ENCODE measurements at places on chromosomes 7 and 10.

DNA sequence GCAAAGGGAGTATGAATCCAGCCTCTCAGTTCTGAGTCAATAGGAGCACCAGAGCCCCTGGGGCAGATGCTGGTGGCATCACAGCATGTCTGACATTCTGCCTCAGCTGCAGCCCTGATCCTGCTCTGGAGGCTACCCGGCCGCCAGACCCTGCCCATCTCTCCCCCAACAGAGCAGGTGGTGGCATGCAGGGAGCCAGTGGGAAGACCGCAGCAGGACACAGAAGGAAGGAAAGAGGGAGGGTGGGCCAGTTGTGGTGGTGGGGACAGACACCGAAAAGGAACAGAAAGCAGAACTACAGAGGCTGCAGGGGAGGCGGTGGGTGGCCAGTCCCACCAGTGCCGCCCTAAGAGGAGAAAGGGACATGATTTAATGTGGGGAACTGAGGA, 35.3 kb downstream of the BLNK start:
- DNase-seq, result no peak

DNA sequence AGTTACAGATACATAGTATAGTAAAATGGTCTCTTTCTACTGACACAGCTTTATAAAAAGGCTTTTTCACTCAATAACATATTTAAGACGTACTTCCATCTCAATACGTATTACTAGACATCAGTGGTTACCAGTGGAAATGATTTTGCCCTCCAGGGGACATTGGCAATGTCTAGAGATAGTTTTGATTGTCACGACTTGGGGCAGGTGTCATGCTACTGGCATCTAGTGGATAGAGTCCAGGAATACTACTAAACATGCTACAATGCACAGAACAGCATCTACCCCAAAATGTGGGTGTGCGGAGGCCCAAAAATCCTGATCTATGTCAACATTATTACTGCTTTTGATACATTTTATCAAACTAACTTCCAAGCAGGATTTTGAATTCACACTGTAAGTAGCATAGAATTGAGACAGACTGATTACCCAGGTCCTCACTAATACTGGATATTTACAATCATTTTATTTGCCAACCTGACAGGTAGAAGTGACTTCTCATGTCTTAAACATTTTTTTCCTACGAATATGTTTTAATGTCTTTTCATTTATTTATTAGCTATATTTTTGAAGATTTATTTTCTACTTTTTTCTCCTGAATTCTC, 53.8 kb downstream of the HGF start:
- no peak for DNase-seq

DNA sequence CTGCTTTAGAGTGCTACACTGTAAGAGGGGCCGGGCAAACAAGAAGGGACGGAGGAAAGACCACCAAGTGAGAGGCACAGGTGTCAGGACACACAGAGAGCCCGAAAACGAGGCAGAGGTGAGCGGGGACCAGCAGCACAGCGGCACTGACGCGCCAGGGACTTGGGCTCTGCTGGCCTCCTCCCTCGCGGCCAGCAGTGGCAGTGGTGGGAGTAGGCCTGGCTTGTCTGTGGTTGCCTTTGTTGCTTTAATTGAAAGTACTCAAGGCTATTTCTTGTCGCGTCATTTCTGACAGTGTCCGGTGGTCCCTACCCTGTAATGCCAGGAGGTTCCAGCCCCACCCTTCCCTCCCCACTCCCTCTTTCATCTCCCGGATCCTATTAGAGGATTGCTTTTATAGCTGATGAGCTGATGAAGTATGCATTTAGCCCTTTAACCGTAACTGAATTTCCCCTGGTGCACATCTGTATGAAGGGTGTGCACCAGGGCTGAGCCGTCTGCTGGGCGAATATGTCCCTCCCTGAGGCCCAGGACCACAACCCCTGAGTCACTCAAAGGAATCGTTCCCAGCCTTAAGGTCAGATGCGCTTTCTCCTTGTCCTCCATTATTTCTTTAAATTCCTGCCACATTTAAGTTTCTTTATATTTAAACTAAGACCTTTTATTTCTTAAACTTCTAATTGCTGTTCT, 39.5 kb upstream of the FAM20C start:
- no peak for DNase-seq

DNA sequence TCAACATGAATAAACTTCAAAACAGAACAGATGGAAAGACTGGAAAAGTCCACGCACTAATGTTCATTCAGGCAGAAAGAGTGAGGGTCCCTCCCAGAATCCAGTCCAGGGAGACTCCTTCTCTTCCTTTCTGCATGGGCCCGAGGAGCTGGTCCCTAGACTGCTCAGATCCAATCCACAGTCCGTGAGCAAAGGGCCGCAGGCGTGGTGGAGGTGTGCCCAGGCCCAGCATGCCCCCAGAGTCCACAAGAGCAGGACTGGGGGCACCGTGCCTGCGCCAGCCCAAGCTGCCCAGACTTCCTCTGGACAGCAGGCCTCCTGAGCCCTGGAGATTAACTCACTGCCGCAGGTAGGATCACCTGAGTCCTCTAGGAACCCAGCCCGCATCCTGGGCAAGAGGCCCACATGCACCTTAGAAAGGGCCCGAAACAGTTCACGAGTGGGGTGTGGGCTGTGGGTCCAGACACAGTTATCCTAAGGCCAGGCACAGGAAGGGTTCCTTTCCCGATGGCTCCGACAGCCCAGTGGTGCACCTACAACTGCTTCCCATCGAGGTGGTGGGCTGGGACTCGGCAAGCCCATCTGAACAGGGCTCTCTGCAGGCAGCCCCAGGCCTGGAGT, 531.0 kb downstream of the DNAJB6 start:
- DNase-seq, result no peak

GRCh38 chr10:45470098-45471012, 96.3 kb downstream of the ALOX5 start:
- no peak for DNase-seq

- no peak for DNase-seq
Measured at GRCh38 chr7:70504254-70504653, 627.7 kb upstream of the GALNT17 start.
